Esophagus muscularis mucosa (tissue), 4 donors: ENCODE measurements at places on chromosomes 6 and 20. TPM values are rescaled to one million over a fixed set of nuclear protein-coding genes. Genes with fewer than 3 reads are reported as not detected.

DNA sequence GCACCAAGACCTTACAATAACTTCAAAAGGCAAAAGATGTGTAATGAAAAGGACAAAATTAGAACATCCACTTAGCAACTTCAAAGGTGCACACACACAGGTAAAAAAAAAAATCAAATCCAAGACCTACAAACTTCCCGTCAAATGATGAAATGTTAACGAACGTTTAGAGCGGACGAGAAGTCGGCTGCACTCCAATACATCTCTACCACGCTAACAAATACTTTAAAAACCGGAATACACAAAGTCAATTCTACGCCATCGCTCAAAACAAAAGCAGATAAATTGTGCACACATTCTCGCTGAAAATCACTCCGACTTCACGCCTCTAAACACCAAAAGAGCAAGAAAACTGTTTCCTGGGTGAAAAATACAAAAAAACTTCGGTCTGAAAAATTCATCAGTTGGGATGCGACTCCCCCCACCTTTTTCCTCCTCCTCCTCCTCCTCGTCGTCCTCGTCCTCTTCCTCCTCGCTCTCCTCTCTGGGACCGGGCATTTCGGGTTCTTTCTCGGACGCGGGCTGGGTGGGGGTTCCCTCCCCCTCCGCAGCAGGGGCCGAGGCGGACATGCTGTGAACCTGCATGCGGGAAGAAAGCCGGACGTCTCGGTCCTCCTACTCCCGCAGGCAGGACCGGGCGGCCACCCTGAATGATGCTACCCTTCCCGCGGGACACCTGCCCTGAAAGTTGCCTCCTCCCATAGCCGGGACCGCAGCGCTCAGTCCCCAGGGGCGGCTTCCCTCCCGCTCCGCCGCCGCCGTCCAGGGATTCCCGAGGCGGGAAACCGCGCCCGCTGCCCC is 712 bp downstream of the DEK start:
- DNase-seq: no peak

DNA sequence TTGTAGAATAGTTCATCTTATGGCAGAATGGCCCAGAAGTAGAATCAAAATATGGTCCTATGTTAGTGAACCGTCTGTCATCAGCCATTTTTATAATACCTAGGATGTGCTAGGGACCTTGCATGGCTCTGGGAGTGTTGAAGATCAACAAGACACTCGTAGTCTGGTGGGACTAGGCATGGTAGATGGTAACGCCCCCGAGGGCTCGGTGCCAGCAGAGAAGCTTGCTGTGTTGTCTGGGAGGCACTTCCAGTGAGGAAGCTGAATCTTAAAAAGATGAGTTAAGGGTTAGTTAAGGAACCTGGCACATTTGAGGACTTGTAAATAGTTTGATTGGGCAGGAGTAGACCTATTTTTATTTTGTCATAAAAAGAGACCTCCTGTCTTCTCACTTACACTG is 82.4 kb downstream of the MAP3K4 start:
- no peak for DNase-seq

GRCh38 chr6:71465096-71465495 is 176.5 kb downstream of the OGFRL1 start:
- DNase-seq: no peak

- no peak for DNase-seq
Measured at GRCh38 chr6:155089746-155090145, 94.6 kb downstream of the TIAM2 start.

DNA sequence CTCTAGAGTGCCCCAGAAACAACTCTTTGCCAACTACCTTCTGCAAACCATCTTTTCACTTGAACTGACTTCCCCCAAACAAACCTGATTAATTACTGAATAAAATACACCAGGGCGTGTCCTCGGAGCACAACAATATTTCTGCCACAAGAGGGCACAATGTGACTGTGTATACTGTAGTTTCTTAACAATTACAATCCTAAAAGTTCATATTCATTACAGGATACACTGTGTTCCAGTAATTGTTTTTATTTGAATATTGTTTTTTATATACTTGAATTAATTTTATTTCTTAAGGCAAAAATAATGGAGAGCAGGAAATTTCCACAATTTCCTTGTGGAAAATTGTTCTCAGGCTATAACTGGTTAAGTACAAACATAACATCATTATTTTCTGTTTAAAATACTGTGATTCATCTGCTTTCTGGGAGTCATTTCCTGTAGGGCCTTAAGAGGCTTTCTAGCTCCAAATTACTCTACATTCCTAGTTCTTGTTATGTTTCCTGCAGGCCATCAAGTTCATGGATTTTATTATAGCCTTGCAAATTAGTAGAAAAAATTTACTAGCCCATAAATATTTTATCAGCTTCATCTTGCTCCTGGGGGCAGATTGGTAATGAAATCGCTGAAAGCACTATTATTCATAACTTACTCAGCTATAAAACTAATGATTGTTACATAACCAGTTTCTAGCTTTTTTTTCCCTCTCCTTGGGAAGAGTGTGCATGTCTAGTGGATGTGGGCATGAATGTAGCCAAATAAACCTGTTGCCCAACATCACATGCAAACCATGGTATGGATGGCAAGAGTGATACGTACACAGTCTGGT is 51.9 kb upstream of the SLC22A16 start:
- no peak for DNase-seq

DNA sequence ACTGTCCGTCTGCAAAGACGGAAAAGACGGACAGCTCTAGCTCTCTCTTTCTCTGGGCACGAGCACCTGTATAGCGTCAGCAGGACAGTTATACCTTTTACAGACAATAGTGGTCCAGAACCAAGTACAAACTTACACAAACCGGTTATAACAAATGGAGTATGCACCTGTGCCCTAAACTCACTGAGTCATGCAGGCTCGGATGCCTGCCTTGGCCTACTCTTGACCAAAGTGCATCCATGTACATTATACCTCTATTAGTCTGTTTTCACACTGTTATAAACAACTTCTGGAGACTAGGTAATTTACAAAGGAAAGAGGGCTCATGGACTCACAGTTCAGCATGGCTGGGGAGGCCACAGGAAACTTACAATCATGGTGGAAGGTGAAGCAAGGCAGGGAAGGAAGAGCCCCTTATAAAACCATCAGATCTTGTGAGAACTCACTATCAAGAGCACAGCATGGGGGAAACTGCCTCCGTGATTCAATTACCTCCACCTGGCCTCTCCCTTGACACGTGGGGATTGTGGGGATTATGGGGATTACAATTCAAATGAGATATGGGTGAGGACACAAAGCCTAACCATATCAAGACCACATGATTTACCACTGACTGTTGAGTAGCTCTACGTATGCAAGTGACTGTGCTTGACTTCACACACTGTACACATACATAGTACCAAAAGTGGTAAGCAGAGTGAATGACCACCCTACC is 23.1 kb downstream of the MAN1A1 start:
- no peak for DNase-seq

GRCh38 chr6:139008117-139008516 is 20.1 kb upstream of the REPS1 start:
- no peak for DNase-seq

DNA sequence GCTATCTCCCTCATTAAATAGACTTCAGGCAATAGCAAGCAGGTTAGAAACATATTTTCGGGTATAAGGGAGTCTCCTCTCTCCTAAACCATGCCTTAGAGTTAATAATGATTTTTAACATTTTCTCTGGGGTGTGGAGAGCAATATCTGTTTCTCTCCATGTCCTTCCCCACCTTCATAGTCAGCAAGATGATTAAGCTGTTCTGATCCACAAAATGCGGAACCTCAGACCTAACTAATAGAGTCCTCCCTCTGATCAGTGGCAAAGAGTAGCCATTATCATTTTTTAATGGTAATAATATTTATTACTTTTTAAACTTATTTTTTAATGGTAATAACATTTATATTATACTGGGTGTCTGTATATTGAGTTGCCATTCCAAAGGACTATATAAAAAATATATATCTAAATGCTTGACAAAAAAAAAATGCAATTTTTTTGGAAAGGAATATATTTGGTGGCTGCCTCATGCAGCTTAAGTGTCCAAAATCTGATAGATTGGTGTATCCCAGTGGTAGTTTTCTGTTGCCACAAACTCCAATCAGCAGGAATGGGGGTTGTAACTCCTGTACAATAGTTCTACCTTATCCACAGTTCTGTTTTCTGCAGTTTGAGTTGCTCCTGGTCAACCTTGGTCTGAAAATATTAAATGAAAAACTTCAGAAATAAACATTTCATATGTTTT is 14.0 kb upstream of the BTN3A2 start:
- no peak for DNase-seq

COL9A1 gene
- 0.83 TPM for total RNA-seq

GRM1 gene
- total RNA-seq: 0.19 TPM

ALDH8A1 gene
- 1.2 TPM for total RNA-seq

RPL10A gene
- 1,840 TPM for total RNA-seq

SNAP25 gene
- total RNA-seq: 4.8 TPM
